ENCODE measurements at places on chromosomes 16 and 17. TPM values are rescaled to one million over a fixed set of nuclear protein-coding genes. Genes with fewer than 3 reads are reported as not detected.

DNA sequence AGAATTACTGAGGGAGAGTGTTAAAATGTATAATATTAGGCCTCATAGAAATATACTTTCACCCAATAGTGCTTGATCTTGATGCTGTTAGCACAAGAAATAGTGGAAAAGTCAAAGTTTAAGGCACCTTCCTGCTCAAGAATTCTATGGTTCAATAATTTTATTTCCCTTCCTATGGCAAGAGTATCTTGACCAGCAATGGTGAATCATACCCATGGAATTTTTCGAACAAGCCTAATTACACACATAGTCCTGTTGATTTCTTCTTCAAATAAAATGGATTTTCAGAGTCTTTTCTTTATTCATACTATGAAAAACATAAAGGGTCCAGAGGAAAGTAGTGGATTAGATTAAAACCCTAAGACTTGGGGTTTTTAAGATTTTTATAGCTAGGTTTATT lies 810.6 kb downstream of the CDH11 start:
- H3K4me1 ChIP-seq, result no peaks in the 10 kb centered on the region
- H3K4me3 ChIP-seq, result no peak overlapping the region
- no peaks in the 10 kb centered on the region for H3K36me3 ChIP-seq
- DNase-seq, result no peak
- H3K27ac ChIP-seq, result no peak overlapping the region

DNA sequence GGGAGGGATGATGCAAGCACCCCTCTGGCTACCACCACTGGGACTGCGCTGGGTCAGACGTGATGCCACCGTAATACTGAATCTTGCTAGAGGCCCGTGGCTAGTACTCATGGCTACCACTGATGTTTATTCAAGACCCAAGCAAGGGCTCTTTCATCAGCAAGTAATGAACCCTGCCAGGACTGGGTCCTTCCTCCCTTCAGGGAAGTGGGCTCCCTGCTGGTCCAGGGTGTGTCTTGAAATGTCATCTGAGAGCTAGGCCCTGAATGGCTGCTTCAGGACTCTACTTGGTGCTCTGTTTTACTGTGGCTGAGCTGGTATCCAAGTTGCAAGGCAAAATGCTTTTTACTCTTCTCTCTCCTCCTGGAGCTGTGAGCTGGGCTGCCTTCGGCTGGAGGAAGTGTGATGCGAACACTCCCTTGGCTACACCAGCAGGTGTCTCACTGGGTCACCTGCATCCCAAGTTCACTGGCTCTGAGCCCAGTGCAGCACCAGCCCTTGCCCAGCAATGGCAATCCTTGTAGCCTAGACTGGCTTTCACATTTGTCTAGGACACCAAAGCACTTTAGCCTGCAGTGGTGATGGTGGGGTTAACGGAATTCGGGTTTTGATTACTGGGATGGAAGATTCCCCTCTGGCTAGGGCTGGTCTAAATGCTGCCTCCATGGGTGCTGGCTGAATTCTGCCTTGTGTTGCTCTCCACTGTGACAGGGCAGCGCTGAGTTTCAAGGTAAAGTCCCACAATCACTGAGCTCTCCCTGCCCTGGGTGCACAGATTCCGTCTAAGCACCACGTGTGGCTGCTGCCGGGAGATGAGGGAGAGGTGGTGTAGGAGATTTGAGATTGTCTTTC lies 98.6 kb downstream of the USP22 start:
- no peaks in the 10 kb centered on the region for H3K36me3 ChIP-seq
- no peaks in the 10 kb centered on the region for H3K4me1 ChIP-seq
- no peaks in the 10 kb centered on the region for H3K27me3 ChIP-seq
- H3K27ac ChIP-seq, result no peak overlapping the region
- DNase-seq, result peak; percentile 56

GRCh38 chr16:86819533-86819892 lies 241.2 kb downstream of the FOXL1 start:
- H3K27me3 ChIP-seq, result peaks cover 40% of the 10 kb centered on the region
- DNase-seq, result no peak
- no peak overlapping the region for H3K4me3 ChIP-seq
- H3K4me1 ChIP-seq, result no peaks in the 10 kb centered on the region

- no peaks in the 10 kb centered on the region for H3K4me1 ChIP-seq
- H3K36me3 ChIP-seq, result no peaks in the 10 kb centered on the region
- no peak overlapping the region for H3K4me3 ChIP-seq
- no peaks in the 10 kb centered on the region for H3K27me3 ChIP-seq
- DNase-seq, result no peak
- H3K27ac ChIP-seq, result no peak overlapping the region
These were observed 13.3 kb upstream of the CNEP1R1 start for GRCh38 chr16:50011707-50012106.

GRCh38 chr17:80104321-80104955 lies 3.1 kb downstream of the GAA start:
- H3K27ac ChIP-seq, result no peak overlapping the region
- DNase-seq, result no peak
- no peaks in the 10 kb centered on the region for H3K27me3 ChIP-seq
- no peak overlapping the region for H3K4me3 ChIP-seq
- peaks cover 9% of the 10 kb centered on the region for H3K4me1 ChIP-seq

GRCh38 chr16:28288114-28288513 lies 4.2 kb upstream of the SBK1 start:
- no peaks in the 10 kb centered on the region for H3K36me3 ChIP-seq
- no peaks in the 10 kb centered on the region for H3K27me3 ChIP-seq
- H3K27ac ChIP-seq, result peak overlapping the region; percentile 29
- no peak for DNase-seq
- peaks cover 54% of the 10 kb centered on the region for H3K4me1 ChIP-seq

- H3K27ac ChIP-seq, result peak overlapping the region; percentile 72
- peaks cover 21% of the 10 kb centered on the region for H3K36me3 ChIP-seq
- no peaks in the 10 kb centered on the region for H3K27me3 ChIP-seq
- H3K4me3 ChIP-seq, result peak overlapping the region; percentile 91
These were observed 495 bp downstream of the TXNDC17 start for GRCh38 chr17:6641247-6641863.

The SCARF1 gene
- total RNA-seq, result 6.6 TPM

- no peak overlapping the region for H3K27ac ChIP-seq
- DNase-seq, result no peak
- H3K27me3 ChIP-seq, result no peaks in the 10 kb centered on the region
- H3K4me3 ChIP-seq, result no peak overlapping the region
- no peaks in the 10 kb centered on the region for H3K4me1 ChIP-seq
These were observed 1153.4 kb downstream of the CDH8 start for GRCh38 chr16:60882816-60883215.

DNA sequence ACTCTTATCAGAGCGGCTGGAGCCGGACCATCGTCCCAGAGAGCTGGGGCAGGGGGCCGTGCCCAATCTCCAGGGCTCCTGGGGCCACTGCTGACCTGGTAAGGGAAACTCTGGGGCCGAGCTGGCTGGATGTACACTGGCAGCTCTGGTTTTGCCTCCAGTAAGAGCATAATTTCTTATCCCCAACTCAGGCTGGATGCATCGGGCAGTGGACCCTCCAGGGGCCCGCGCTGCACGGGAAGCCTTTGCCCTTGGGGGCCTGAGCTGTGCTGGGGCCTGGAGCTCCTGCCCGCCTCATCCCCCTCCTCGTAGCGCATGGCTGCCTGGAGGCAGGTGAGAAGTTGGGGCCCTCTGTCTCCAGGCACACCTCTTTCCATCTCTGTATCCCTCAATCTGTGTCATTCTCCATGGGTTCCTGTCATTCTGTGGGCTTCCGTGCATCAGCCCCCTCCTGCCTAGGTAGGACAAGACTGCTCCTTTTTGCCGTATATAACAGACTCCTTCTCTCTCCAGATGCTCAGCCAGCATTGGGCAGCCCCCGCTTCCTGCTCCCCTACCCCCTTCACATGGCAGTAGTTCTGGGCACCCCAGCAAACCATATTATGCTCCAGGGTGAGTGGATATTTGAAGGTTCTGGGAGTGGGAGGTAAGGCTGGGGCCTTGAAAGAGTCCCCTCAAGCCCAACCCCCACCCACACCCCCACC lies 9.4 kb upstream of the TMEM88 start:
- H3K4me1 ChIP-seq, result peaks cover 22% of the 10 kb centered on the region
- no peaks in the 10 kb centered on the region for H3K27me3 ChIP-seq
- no peak for DNase-seq
- H3K27ac ChIP-seq, result peak overlapping the region; percentile 99
- peak overlapping the region; percentile 80 for H3K4me3 ChIP-seq

DNA sequence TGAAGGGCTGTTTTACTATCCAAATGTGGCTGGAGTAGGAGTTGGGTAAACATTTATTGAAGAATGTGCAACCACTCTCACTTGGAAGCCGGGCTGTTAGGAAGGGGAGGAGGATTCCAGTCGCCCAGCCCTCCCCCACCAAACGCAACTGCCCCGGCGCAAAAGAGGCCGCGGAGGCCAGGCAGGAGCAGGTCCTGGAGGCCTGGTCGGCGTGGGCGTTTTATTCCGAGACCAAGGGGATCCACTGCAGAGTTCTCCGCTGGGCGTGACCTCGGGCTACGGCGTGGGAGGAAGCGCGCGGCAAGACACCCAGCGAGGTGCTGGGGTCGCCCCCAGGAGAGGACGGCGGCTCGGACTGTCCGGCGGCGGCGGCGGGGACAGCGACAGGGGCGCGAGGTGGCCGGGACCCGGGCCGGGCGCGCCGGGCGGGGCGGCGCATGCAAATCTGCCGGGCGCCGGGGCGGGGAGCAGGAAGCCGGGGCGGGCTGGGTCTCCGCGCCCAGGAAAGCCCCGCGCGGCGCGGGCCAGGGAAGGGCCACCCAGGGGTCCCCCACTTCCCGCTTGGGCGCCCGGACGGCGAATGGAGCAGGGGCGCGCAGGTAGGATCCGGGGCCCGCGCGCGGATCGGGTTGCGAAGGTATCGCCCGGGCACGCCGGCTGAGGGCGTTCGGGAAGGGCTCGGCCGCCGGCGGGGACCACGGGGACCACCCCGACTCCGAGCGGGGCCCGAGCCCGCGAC lies at the start of gene IL4R:
Gene IL4R, plus strand, starts transcription at position 553 of the 739 bp plus-strand sequence. CDS start 26,230 bp downstream, outside the sequence.
- H3K4me1 ChIP-seq, result peaks cover 8% of the 10 kb centered on the region
- peak within 1 kb of the TSS; percentile 82 for H3K27ac ChIP-seq

The KRT9 gene
- not detected for total RNA-seq

GRCh38 chr16:16021988-16022682 lies 72.7 kb downstream of the ABCC1 start:
- peak; percentile 98 for DNase-seq
- no peaks in the 10 kb centered on the region for H3K36me3 ChIP-seq
- H3K27me3 ChIP-seq, result no peaks in the 10 kb centered on the region

The NUDT7 gene
- total RNA-seq, result 2.3 TPM

- peaks cover 37% of the 10 kb centered on the region for H3K4me1 ChIP-seq
- peaks cover 3% of the 10 kb centered on the region for H3K36me3 ChIP-seq
These were observed 1.5 kb downstream of the MAP1LC3B start for GRCh38 chr16:87393680-87394055.

GRCh38 chr17:83203073-83203471 lies 123.7 kb downstream of the METRNL start:
- peak; percentile 63 for DNase-seq
- peaks cover 28% of the 10 kb centered on the region for H3K4me1 ChIP-seq
- no peaks in the 10 kb centered on the region for H3K36me3 ChIP-seq
- peak overlapping the region; percentile 41 for H3K27ac ChIP-seq
- no peak overlapping the region for H3K4me3 ChIP-seq

DNA sequence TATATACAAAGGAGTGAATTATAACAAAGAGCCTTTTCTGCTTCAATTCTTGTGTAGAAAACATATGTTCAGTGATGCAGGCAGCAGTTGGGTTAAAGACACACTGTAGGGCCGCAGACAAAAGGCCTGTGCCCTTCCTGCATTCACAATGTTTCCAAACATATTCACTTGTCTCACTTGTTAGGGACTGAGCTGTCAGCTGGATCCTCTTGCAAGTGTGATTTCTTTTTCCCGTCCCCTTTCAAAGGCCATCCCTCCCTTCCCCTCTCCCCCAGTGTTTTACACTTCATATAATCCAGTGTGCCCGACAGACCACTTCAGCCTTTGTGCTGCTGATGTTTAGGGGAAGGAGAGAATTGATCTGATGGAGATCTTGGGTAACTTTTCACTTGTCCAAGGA lies 217.0 kb downstream of the FTO start:
- DNase-seq, result no peak
- no peak overlapping the region for H3K4me3 ChIP-seq
- no peaks in the 10 kb centered on the region for H3K27me3 ChIP-seq
- H3K4me1 ChIP-seq, result no peaks in the 10 kb centered on the region
- H3K36me3 ChIP-seq, result no peaks in the 10 kb centered on the region
- H3K27ac ChIP-seq, result no peak overlapping the region

- no peak for DNase-seq
- peaks cover 18% of the 10 kb centered on the region for H3K36me3 ChIP-seq
- no peaks in the 10 kb centered on the region for H3K27me3 ChIP-seq
- H3K27ac ChIP-seq, result no peak overlapping the region
These were observed 41.2 kb downstream of the EMP2 start for GRCh38 chr16:10539236-10539635.

DNA sequence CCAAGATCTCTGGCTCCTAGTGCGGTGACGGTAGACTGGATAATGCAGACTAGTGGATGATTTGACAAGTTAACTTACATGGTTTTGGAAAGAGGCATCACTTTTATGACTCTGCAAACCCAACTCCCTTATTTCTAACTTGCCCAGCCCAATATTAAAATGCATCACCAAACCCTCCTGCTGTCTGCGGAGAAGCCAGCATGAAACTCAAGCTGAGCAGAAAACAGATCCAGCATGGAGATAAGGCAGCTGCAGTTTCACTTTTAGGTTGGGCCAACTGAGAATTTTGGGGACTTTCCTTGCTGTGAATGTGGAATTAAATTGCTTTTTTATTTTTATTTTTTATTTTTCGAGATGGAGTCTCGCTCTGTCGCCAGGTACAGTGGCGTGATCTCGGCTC lies 27.8 kb downstream of the CDH1 start:
- no peak overlapping the region for H3K27ac ChIP-seq
- H3K4me3 ChIP-seq, result no peak overlapping the region
- H3K36me3 ChIP-seq, result no peaks in the 10 kb centered on the region
- no peaks in the 10 kb centered on the region for H3K4me1 ChIP-seq
- no peak for DNase-seq

GRCh38 chr16:50765260-50765659 lies 23.4 kb downstream of the CYLD start:
- no peak overlapping the region for H3K27ac ChIP-seq
- peaks cover 19% of the 10 kb centered on the region for H3K4me1 ChIP-seq
- H3K27me3 ChIP-seq, result no peaks in the 10 kb centered on the region
- no peak overlapping the region for H3K4me3 ChIP-seq
- DNase-seq, result no peak
